Transverse colon (tissue), 4 donors: ENCODE measurements at places on chromosomes 1 and 21. TPM values are rescaled to one million over a fixed set of nuclear protein-coding genes. Genes with fewer than 3 reads are reported as not detected.

- no peak overlapping the region for H3K4me3 ChIP-seq
- no peaks in the 10 kb centered on the region for H3K36me3 ChIP-seq
These were observed 536.6 kb downstream of the RWDD3 start for GRCh38 chr1:95770581-95770980.

DNA sequence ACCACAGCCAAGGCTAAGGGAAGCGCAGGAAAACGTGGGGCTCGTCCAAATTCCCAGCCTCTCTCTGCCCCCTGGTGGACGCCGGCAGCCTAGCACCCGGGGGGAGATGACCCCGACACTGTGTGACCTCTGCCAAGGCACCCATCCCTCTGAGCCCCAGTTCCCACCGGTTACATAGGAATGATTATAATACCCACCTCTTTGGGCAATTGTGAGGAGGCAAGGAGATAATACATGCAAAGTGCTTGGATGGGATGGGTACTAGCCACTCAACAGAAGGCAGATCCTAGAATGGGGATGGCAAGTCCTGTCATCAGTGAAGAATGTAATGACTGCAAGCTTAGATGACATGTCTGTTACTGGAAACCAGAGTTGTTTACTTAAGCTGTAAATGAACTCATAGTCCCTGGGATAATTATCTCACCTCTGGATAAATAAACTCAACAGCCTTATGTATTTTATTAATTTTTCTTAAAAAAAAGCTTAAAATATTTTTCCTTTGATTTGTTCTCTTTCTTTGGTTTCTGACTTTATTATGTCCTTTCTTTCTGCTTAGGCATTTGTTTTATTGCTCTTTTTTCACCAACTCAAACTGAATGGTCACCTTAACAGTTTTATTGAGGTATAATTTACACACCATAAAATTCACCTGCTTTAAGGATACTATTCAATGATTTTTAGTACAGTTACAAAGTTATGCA, 11.3 kb upstream of the BMP8B start:
- H3K27me3 ChIP-seq = no peaks in the 10 kb centered on the region
- H3K27ac ChIP-seq = peak overlapping the region; percentile 70
- DNase-seq = peak; percentile 84
- H3K36me3 ChIP-seq = no peaks in the 10 kb centered on the region

- no peaks in the 10 kb centered on the region for H3K36me3 ChIP-seq
- no peak for DNase-seq
- H3K4me1 ChIP-seq = peaks cover 12% of the 10 kb centered on the region
- H3K4me3 ChIP-seq = no peak overlapping the region
These were observed 2.2 kb downstream of the PPP1R8 start for GRCh38 chr1:27832762-27833161.

- H3K4me1 ChIP-seq = peaks cover 6% of the 10 kb centered on the region
- no peak overlapping the region for H3K27ac ChIP-seq
- H3K36me3 ChIP-seq = peaks cover 13% of the 10 kb centered on the region
- DNase-seq = no peak
These were observed 6.4 kb upstream of the TMCO2 start for GRCh38 chr1:40241362-40241761.

DNA sequence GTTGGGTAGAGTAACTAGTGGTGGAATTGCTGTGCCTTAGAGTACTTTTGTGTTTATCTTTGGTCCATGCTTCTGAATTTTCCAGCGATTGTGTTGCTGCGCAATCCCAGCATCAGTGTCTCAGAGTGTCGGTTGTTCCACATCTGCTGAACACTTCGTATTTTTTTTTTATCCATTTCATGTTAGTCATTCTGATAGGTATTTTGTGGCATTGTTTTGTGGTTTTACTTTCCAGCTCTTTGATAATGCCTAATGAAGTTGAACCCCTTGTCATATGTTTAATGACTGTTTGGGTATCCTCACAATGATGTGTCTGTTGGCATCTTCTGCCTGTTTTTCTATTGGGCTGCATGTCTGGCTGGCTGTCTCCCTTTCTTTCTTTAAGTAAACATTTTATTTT, 13.6 kb downstream of the TUFT1 start:
- H3K27me3 ChIP-seq = no peaks in the 10 kb centered on the region
- peaks cover 14% of the 10 kb centered on the region for H3K4me1 ChIP-seq
- H3K4me3 ChIP-seq = no peak overlapping the region
- no peak overlapping the region for H3K27ac ChIP-seq
- no peak for DNase-seq

DNA sequence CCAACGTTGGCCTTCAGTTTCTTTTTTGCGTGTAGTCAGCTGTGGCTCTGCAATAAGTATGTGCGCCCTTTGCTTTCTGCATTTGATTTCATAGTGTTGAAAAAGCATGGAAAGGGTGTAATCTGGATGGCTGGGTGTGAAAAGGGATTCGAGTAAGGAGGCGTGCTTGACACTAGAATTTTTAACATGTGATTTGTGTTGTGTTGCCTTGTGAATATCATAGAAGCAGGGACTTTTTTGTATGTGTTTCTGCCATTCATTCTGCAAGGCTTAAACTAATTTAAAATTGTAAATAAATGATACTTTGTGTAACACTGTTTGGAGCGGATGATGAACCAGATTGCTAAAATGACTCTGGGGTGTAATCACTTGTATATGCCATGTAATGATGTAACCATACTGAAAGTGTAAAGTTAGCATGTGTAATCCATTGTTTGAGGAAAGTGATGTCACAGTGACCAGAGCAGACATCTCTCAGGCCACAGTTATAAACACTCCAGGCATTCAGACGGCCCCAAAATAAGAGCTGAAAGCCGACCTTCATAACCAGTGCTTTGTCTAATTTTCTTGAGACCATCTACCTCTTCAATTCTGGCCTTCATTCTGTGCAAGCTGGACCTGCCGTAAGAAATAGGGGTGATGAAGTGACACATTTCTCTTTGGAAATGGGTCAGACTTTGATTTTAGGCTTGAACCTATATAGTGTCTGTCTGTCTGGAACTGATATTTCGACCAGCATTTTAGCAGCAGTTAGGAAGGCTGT, 618 bp downstream of the SH3BGR start:
- H3K27ac ChIP-seq = peak overlapping the region; percentile 72
- no peaks in the 10 kb centered on the region for H3K4me1 ChIP-seq

DNA sequence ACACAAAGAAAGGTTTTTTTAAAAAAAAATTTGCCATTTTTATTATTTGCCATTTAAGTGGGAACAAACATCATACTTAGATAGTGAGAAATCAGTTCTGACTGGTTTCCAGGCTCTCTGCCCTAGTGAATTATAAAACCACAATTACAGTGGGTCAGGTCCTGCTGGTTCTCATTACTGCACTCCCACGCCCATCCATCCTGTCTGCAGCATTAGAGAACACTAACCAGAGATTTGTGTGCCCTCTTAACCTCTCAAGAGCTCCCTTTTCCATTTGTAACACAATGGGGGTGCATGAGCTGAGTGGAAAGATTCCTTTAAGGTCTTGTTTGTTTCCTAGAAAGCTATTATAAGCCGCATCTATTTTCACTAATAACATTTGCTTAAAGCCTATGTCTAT, 489.3 kb downstream of the AMY1C start:
- no peak overlapping the region for H3K4me3 ChIP-seq
- DNase-seq = no peak
- H3K27me3 ChIP-seq = no peaks in the 10 kb centered on the region
- H3K27ac ChIP-seq = no peak overlapping the region
- H3K36me3 ChIP-seq = no peaks in the 10 kb centered on the region

DNA sequence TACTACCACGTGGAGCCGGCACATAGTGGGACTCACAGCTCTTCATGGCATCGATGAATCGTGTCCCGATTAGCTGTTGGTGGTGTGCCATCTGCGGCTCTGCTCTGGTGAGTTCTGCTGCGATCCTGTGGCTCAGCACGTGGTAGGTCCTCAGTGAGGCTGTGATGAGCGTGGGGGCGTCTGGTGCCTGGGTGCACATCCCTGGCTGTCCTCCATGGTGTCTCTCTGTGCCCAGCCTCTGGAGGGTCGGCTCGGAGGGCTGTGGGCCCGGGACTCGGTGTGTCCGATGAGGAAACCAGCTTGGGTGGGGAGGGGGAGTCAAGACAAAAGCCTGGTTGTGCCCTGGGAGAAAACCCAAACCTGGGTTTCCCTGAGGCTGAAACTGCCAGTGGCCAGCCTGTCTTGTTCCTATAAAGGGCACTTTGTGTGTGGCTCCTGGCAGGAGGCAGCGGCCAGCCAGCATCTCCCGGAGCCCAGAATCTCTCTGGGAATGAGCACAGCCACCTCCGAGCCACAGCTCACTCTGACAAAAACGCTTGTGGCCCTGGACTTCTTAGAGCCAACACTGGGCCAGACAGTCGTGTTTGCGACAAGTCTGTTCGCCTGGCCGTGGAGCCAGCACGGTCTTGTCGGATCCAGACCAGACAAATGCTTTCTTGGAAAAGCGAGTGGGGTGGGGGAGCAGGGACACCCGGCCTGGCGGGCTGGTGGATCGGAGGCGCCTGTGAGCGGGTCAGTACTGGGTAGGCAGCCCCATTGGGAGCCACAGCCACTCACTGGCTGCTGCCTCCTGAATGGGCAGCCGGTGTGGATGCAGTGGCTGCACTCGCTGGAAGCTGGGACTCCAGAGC, 31.8 kb downstream of the SPSB1 start:
- no peaks in the 10 kb centered on the region for H3K36me3 ChIP-seq
- peak overlapping the region; percentile 75 for H3K27ac ChIP-seq
- H3K4me1 ChIP-seq = peaks cover 82% of the 10 kb centered on the region
- no peak for DNase-seq

DNA sequence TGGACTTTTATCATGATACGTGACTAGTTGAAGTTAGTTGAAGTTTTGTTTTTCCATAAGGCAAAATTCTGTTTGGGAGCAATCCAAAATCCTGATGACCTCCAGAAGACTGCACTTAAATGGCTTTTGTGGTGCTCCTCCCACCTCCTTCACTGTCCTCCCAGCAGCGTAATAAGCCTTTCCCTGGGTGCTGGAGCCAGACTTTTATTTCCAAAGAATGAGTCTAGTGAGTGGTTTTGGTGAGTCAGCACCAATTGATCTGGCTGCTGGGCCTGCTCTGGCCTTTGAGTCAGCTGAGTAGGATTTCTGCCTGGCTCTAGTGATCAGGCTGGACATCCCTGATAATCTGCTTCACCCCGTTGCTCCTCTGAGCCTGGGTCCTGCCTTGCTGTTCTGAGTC, 21.7 kb upstream of the KCND3 start:
- no peak for DNase-seq
- no peak overlapping the region for H3K27ac ChIP-seq
- H3K27me3 ChIP-seq = no peaks in the 10 kb centered on the region
- H3K4me3 ChIP-seq = no peak overlapping the region
- H3K36me3 ChIP-seq = no peaks in the 10 kb centered on the region

GRCh38 chr1:96362623-96363022, 359.0 kb upstream of the PTBP2 start:
- no peaks in the 10 kb centered on the region for H3K36me3 ChIP-seq
- H3K4me3 ChIP-seq = no peak overlapping the region
- no peak for DNase-seq
- H3K27me3 ChIP-seq = no peaks in the 10 kb centered on the region

DNA sequence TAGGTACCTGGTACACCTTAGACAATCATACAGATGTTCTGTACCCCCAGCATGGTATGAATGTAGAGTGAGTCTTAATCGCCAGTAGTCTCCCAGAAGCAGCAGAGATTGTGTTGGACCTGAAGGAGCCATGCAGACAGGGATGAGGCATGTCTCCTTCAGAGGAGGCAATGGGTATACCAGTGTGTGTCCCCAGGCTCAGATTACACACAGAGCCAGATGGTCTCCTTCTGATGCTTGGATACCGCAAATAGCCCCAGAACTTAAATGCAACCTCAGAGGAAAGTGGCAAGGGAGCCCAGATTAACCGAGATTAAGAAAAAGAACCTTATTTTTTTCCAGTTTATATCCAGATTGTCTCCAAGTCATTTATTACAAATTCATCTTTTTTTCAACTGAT, 96.8 kb upstream of the C21orf91 start:
- H3K27ac ChIP-seq = no peak overlapping the region
- H3K4me1 ChIP-seq = no peaks in the 10 kb centered on the region

GRCh38 chr1:217876896-217877295, 245.8 kb downstream of the SPATA17 start:
- H3K4me1 ChIP-seq = no peaks in the 10 kb centered on the region
- H3K27me3 ChIP-seq = no peaks in the 10 kb centered on the region
- DNase-seq = no peak
- H3K27ac ChIP-seq = no peak overlapping the region
- H3K36me3 ChIP-seq = no peaks in the 10 kb centered on the region
- no peak overlapping the region for H3K4me3 ChIP-seq

DNA sequence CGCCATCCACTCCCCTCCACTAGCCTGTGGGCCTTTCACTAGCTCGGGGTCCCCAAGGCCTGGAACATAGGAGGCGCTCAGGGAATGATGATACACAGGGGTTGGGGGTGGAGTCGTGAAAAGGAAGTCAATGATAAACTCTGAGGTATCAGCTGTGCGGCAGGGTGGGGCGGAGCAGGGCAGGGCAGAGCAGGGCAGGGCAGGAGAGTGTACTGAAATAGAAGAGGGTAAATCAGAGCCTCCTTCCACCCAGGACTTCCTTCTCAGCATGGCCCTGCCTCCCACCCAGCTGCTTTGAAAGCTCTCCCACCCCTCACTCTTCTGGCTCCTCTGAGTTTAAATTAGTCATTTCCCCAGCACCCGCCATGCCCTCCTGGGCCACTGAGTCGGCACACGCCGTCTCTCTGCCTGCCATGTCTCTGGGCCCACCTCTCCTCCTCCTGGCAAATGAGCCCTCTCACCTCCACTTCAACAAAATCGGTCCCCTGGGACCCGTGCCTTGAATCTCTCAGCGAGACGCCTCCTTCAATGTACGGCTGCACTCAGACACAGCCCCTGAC, 16.9 kb downstream of the CAPZB start:
- no peak overlapping the region for H3K4me3 ChIP-seq
- peaks cover 4% of the 10 kb centered on the region for H3K36me3 ChIP-seq
- DNase-seq = peak; percentile 93
- peak overlapping the region; percentile 90 for H3K27ac ChIP-seq
- H3K4me1 ChIP-seq = peaks cover 76% of the 10 kb centered on the region

DNA sequence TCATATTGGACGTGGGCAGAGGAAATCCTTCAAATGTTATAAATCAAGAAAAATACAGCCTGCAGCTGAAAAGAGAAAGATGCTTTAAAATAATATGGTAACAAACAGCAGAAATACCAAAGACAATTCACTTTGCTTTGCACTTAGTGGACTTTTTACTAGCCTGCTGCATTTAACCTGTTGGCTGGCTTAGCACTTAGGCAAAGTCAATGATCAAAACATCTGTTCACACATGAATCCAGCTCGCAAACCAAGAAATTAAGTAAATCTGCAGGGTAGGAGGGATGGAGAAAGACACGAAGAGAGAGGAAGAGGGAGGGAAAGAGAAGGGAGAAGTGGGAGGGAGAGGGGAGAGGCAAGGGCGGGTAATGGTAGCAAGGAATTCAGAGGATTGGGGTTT, 103.6 kb upstream of the RAB4A start:
- H3K4me1 ChIP-seq = peaks cover 40% of the 10 kb centered on the region
- H3K27ac ChIP-seq = no peak overlapping the region
- no peak overlapping the region for H3K4me3 ChIP-seq
- H3K36me3 ChIP-seq = no peaks in the 10 kb centered on the region
- DNase-seq = no peak

Gene LCE2B
- total RNA-seq = not detected

Gene ZNF593OS
- total RNA-seq = not detected

Gene CLDN17
- total RNA-seq = not detected

Gene TMOD4
- not detected for total RNA-seq

Gene RHCE
- not detected for total RNA-seq

Gene FAM167B
- total RNA-seq = 1.5 TPM

Gene HSPB7
- total RNA-seq = 6.0 TPM
